ENCODE measurements at places on chromosomes 1 and 21.

DNA sequence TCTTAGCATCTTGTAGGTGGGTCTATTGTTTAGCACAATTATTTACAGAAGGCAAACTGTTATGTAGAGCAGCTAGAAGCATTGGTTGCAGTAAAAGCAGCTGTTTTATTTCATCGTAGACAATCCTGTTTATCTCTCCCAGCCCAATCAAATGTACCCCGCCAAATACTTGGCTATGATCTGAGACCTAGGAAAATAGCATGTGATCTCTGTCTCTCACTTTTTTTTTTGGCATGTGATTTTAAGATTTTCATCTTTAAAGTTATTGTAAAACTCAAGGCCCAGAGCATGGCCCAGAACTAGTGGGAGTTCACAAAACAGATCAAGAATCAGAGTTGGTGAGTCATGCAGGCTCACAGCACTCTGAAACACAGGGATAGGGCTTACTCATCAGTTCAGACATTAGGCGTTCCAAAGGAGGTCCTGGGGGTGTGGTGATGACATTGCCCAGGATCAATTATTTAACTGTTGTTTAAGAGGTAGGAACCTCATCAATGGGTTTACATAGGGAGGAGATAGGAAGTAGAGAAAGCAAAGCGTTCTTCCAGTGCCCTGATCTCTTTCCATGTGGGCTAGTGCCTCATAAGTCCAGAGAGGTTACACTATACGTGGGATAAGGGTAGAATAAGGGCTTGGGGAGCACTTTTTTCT is 40.2 kb downstream of the TBX19 start:
- DNase-seq, result no peak

- no peak for DNase-seq
These were observed 9.3 kb upstream of the PABPC4 start for GRCh38 chr1:39585933-39586332.

GRCh38 chr1:157137408-157138219 is 581 bp downstream of the ETV3 start:
- DNase-seq, result no peak

DNA sequence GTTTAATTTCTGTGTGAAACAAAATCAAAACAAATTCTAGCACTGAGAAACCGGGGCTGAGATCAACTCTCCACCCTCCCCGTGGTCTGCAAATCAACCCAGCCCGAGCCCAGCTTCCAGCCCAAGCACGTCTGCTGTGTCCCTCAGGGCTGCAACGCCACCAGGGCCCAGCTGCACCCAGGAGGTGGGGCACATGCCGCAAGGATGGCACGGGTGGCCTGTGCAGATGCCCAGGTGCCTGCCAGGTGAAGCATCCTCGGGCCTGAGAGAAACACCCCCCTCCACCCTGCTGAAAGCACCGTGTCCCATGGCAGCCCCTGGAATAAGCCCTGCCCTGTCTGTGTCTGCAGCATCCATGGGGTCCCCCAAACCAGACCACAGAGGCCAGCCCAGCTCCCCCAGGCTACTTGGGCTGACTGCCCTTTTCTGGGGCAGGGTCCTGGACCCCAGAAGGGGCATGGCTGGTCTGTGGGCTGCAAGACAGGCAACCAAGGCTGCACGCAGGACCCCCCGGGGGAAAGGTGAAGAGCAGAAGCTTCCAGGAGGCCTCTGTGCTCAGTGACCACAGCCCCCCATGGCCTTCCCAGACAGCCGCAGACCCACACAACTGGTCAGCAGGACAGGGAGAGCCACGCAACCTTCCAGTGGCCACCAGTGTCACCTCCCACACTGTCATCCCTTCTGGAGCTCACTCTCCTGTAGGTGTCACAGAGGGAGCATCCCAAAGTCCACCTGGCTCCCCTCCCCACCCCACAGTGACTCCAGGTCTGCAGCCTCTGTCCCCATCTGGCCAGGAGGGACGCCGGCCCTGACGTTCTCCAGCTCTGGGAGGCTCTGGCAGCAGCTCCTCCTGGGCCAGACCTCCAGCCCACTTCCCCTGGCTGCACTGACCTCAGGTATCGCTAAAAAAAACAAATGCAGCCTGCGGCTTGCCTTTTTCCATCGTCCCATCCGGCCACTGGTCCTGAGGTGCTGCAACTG is 7.7 kb downstream of the WNT9A start:
- no peak for DNase-seq

GRCh38 chr1:60503266-60503925 is 429.8 kb upstream of the C1orf87 start:
- DNase-seq, result no peak

DNA sequence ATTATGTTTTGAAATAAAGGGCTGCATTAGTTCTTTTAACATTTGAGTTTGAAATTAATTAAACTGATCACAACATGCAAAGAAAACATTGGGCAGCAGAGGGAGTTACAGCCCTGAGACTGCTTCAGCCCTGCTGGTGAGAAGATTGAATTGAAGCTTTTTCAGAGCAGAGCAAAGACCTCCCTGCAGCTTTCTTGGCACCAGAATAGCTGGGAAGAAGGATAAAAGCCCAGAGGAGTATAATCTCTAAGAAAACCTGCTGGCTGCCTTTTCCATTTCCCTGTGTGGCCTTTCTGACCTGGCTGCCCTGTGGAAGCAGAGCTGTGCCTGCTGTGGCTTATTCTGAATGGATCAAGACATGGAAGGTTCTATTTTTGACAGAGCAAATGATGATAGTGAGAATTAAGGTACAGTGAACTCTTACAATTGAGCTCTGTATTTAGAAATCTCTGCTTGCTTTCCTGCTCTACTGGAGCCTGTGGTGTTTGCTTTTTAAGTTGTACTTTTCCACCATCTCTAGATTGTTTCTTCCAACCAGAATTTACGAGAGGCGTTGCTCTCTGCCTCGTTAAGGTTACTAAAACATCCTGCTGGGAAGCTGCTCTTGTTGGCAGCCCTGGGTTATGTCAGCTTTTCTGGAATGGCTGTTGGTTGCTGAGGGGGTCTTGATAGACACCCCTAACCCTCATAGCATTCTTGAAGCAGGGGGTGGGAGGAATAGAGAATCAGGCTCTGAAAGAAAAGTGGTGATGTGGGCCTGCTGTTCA is 9.9 kb downstream of the SNRPE start:
- no peak for DNase-seq

- DNase-seq, result no peak
These were observed 117.7 kb downstream of the EIF4G3 start for GRCh38 chr1:21059021-21059420.

- DNase-seq, result no peak
These were observed 257.5 kb downstream of the TOMM20 start for GRCh38 chr1:234871039-234871709.

GRCh38 chr1:61518670-61519400 is 206.1 kb downstream of the TM2D1 start:
- DNase-seq, result no peak

DNA sequence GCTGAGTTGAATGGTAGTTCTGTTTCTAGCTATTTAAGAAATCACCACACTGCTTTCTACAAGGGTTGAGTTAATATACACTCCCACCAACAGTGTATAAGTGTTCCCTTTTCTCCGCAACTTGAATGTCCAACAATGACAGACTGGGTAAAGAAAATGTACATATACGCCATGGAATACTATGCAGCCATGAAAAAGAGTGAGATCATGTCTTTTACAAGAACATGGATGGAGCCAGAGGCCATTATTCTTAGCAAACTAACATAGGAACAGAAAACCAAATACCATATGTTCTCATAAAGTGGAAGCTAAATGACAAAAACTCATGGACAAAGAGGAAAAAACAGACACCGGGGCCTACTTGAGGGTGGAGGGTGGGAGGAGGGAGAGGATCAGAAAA is 14.8 kb upstream of the TTLL7 start:
- DNase-seq, result no peak

DNA sequence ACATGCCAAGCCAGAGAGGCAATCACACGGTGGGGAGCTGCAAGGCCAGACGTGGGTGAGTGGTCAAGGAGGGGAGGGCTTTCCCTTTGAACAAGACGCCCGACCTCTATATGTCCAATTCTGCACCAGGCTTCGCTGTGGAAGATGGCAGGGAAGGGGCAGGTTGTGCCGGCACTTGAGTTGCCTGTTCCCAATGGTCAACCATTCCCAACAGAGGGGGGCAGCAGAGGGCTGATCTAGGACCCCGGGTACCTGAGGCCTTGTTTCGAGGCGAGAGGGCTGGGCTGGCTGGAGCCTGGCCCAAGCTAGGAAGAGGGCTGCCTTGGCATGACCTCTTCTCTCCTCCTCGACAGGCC is 64.9 kb downstream of the TMEM53 start:
- DNase-seq, result no peak

DNA sequence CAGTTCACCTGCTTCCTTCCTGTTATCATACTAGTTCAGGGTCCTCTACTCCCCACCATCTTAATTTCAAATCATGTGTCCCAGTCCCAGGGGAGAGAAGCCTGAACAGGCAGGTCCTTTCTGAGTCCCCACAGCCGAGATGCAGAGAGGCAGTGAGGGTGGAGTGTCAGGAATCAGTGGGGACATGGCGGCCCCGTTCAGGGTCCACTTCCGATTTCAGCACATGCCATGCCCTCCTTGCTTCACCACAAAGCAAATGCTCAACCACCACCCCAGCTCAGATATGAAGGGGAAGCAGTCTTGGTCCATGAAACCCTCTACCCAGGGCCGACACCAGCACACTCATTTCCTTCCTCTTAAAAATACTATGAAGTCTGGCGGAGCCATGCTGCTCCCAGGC is 5.2 kb upstream of the SEMA4A start:
- no peak for DNase-seq

DNA sequence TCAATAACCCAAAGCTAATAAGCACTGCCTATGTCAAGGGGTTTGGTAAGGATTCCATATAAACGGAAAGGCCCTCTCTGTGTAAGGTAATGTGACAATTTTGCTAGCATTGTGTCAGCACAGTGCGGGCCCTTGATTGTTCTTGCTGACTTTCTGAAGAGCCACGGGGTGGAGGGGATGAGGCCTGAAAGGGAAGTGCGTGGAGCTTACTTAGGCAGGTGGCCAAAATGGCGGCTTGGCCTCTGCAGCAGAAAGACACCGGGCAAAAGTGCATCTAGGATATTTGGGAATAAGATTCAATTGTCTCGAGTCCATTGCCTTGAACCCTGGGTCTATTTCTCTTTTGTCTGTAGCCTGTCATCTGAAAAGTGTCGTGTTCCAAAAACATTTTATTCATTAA is 114.3 kb downstream of the TGFB2 start:
- DNase-seq, result no peak

DNA sequence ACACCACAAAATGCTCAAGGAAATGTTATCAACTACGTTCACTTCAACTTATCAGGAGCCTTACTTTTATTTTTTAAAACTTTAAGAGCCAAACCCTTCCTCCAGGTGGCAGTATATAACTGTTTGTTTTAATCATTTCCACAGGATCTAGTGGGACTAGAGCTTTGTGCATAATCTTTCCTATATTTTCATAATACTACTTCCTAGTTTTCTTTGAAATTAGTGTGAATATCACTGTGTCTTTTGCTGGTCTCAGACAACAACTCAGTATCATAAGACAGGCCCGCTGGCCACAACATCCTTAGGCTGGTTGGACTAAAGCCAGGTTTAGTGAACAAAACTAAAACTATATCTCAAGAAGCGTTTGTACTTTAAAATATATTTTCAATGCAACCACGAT is 145.5 kb downstream of the TIAM1 start:
- DNase-seq, result no peak

- DNase-seq, result no peak
These were observed 65.7 kb downstream of the SETD4 start for GRCh38 chr21:35994613-35995012.

GRCh38 chr21:34745557-34746255 is 76.9 kb downstream of the CLIC6 start:
- DNase-seq, result peak; percentile 38

DNA sequence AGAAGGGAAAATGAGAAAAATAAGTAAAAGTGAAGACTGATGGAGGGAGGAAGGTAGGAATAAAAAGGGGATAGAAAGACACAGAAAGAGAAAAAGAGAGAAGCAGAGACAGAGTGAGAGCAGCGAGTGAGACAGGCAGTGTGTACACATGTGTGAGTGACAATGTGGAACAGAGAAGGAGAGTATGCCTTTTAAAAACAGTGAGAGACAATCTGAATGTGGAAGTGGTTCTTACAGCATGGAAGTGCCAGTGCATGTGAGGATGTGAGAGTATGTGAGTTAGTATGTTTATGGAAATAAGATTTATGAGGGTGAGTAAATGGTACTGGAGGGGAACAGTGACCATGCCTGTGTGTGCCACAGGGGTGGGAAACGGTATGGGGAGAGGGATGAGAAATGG is 1.2 kb downstream of the NEGR1 start:
- DNase-seq, result no peak

DNA sequence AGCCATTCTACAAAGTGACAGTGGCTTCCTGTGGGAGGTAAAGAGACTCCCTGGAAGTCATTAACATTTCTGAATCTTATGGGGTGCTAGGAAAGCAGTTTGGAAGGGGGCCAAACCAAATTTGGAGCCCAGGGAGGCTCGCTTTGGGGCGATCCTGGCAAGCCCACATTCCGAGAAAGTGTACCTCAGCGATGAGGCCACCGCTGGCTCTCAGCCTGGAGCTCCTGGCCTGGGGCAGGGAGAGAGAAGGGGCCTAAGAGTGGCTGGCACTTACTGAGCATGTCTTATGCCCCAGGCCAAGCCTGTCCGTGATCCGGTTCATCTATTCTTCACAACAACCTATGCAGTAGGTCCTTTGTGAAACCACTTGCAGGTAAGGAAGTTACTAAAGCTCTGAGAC is 98.8 kb downstream of the CCDC185 start:
- DNase-seq, result no peak

DNA sequence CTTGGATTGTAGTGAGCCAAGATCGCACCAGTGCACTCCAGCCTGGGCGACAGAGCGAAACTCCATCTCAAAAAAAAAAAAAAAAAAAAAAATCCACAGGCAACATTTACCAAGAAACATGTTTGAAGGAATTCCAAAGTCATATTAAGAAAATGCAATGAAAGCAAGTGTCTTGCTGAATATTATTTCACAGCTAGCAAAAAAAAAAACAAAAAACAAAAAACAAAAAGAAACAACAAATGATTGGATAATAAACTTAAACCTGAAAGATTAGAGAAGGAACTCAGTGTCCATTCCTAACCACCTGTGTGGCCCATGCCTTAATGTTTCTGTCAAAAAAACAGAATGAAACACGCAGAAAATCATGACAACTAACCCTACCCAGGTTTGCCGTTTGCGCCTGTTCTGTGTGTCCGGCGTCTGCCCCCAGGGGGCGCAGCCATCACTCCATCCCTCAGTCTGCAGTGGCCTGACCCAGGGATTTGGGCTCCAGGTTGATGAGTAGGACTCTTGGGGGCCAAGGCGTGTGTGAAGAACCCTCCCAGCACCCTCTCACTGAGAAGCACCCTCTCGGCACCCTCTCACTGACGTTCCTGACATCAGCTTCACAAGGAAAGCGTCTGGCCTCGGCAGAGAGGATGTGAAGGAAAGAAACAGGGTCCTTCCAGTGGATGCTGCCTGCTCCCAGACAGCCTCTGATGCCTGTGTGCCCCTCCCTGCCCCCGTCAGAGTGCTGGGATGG is 19.2 kb upstream of the PTTG1IP start:
- peak; percentile 70 for DNase-seq

DNA sequence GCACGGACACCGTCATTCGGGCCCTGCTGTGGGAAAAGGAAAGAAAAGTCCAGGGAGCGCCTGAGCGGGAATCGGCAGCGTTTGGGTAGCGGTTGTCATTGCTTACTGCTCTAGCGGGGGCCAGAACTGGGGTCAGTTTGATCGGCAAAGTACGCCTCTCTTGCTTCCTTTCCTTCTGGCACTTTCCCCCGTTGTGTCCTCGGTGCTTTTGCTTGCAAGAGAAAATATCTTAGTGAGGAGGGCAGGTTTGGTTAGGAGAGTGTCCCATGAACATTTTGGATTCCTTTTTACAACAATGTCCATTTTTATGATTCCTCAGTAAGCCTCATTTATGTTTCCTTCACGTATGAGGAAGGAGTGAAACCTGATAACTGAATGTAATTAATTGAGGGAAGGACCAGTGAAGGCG is 670 bp downstream of the ST3GAL3 start:
- no peak for DNase-seq
